Neural progenitor cell (in vitro differentiated cells): ENCODE measurements at places on chromosomes 12 and 14.

- no peaks in the 10 kb centered on the region for H3K27me3 ChIP-seq
- no peaks in the 10 kb centered on the region for H3K36me3 ChIP-seq
- no peaks in the 10 kb centered on the region for H3K4me1 ChIP-seq
- no peak overlapping the region for H3K27ac ChIP-seq
- no peak overlapping the region for H3K4me3 ChIP-seq
- no peak for DNase-seq
Measured at GRCh38 chr12:121968876-121969275, 50.5 kb downstream of the CFAP251 start.

GRCh38 chr12:124321040-124321481, 26.2 kb downstream of the RFLNA start:
- no peaks in the 10 kb centered on the region for H3K27me3 ChIP-seq
- H3K27ac ChIP-seq: no peak overlapping the region
- peak; percentile 58 for DNase-seq
- peaks cover 6% of the 10 kb centered on the region for H3K36me3 ChIP-seq

DNA sequence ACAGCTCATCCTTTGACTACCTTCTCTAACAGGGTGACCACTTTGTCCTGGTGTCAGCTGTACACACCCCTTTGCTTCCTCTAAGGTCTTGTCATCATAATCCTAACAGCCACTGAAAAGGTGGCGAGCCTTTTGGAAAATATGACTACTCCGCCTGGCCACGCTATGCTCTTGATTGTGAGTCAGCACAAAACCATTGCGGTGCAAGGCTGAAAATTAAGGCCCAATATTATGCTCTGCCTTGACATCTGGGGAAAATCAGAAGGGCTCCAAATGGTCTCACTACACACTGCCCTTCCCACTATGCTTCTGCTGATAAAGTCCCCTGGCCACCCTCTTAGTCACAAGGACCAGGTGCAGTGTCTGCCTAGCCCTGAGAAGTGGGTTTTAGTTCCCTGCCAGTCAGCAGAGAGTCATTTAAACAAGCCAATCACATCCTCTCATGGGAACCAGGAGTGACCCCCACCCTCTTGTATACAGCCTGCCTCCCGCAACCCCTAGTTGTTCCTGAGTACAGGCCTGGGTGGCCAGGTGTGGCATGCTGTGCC, 34.3 kb downstream of the FGD6 start:
- no peak overlapping the region for H3K27ac ChIP-seq
- no peaks in the 10 kb centered on the region for H3K27me3 ChIP-seq
- H3K4me3 ChIP-seq: no peak overlapping the region
- peaks cover 6% of the 10 kb centered on the region for H3K4me1 ChIP-seq
- DNase-seq: no peak

DNA sequence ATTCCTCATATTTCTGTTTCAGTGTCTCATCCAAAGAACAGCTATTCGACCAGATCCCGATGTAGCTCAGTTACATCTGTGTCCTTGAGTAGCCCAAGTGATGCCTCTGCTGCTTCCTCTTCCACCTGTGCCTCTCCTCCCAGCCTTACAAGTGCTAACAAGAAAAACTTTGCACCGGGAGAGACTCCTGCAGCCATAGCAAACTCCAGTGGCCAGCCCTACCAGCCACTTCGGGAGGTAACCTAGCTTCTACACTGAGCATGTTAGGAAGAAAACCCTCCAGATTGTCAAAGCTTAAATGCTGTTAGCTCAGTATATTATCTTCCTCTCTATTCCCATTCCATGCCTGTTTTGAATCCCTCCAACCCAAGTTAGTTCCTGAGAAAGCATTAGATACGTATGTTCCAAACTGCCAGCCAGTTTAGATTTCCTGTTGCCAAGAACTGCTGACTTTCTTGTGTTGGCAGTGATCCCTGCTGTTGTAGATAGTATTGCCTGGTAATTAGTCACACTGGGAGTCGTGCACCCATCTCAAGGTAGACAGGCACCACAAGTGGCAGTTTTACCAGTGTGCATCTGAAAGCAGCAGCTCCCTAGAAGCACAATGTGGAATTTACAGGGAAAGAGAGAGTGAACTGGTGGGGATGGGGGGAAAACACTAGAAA, 14.0 kb upstream of the KCNH3 start:
- no peaks in the 10 kb centered on the region for H3K4me1 ChIP-seq
- no peak overlapping the region for H3K27ac ChIP-seq
- no peak overlapping the region for H3K4me3 ChIP-seq
- peaks cover 3% of the 10 kb centered on the region for H3K36me3 ChIP-seq
- no peaks in the 10 kb centered on the region for H3K27me3 ChIP-seq

DNA sequence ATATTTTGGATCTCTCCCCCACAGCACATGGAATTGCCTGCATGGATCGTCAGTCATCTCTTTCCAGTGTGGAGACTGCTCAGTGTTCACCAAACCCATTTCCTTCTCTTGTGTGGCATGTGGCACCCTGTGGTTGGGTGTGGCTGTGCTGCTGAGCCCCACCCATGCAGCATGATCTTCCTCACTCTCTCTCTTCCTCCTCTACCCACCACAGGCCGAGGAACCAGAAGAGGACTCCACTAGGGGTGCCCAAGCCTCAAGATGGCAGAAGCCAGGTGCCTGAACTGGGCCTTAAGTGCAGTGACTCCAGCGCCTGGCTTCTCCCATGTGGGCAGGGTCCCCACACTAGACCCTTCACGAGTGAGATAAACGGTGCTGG, 66.8 kb upstream of the GPR68 start:
- H3K27me3 ChIP-seq: no peaks in the 10 kb centered on the region
- DNase-seq: no peak
- peaks cover 4% of the 10 kb centered on the region for H3K4me1 ChIP-seq

DNA sequence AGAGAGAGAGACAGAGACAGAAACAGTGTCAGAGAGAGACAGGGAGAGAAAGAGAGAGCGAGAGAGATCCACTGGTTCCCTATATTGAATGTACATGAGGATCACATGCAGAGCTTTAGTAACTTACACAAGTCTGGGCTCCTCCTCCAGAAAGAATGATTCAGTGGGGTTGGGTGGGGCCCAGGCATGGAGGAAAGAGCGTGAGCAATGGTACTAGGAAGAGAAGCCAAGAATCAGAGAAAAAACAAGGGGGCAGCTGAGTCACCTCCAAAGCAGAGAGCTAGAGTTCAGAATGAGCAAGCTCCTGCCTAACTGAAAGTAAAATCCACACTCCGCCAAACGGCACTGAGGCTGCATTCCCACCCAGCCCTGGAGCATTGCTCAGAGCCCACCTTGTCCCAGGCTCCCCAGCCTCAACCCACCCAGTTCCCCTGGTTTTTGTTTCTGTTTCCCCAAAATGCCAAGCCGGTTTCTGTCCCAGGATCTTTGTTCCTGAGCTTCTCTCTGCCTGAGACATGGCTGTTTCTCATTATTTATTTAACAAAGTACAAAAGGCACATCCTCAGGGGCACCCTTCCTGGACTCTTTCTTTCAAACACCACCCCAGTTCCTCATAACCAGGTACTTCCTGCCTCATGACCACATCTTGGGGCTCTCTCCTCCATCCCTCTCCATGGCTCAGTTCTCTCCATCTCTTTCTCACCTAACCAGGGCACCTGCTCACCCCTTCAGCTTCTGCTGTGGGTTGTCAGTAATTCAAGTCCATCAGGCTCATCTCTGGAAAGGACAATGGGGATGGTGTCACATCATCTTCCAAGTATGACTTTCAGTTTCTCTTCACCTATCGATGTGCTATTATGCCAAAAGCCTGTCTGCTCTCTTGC, 670.3 kb upstream of the TBX3 start:
- H3K27me3 ChIP-seq: no peaks in the 10 kb centered on the region
- no peaks in the 10 kb centered on the region for H3K36me3 ChIP-seq
- no peaks in the 10 kb centered on the region for H3K4me1 ChIP-seq

DNA sequence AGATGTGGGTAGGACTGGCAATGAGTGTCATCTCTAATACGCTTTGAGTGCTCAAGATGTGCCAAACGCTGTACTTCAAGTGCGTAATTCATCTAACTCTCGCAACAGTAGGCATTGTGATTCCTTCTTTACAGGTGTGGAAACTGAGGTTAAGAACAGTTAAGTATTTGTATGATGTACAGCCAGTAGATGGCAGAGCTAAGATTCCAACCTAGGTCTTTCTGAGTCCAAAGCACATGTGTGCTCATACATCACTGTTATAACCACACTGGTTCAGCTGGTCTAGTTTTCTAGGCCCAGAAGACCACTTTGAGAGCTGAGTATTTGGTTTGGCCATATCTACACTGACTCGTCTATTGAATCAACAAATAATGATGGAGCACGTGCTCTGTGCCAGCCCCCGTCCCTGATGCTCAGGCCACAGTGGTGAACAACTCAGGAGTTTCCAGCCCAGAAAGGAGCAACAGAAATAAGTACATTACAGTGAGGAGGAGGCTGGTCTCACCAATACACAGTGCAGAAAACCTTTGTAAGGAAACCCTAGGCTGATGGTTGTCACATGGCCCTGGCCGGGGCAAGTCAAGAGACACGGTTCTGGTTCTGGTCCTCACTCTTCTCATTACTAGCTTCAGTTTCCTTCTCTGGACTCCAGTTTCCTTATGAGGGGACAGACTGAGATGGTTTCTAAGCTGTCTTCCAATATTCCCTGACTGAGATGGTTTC, 69.3 kb upstream of the SCN8A start:
- H3K27ac ChIP-seq: no peak overlapping the region
- no peak for DNase-seq
- no peaks in the 10 kb centered on the region for H3K4me1 ChIP-seq
- H3K36me3 ChIP-seq: no peaks in the 10 kb centered on the region

- peak overlapping the region; percentile 30 for H3K4me3 ChIP-seq
- DNase-seq: peak; percentile 45
Measured at GRCh38 chr12:10364815-10365622, 24.8 kb downstream of the KLRK1 start.

DNA sequence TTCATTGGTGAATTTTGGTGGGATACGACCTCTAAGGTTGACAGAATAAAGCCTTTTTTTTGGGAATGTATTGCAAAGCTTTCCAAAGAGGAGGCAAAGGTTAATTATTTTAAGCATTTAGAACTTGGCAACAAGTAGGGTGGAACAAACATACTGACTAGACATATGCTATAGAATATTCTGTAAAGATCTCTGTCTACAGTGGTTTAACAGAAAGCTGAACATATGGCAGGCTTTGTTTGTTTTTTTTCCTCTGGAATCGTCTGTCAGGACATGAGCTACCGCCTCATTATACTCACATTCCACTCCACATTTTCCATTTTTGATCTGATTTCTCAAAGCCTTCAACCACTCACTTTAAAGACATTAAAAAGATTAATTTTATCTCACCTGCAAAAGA, 153.4 kb upstream of the PELI2 start:
- H3K27me3 ChIP-seq: no peaks in the 10 kb centered on the region
- no peak overlapping the region for H3K27ac ChIP-seq
- no peak for DNase-seq
- H3K36me3 ChIP-seq: no peaks in the 10 kb centered on the region
- H3K4me3 ChIP-seq: no peak overlapping the region

- H3K27ac ChIP-seq: peak overlapping the region; percentile 5
- no peaks in the 10 kb centered on the region for H3K36me3 ChIP-seq
- no peaks in the 10 kb centered on the region for H3K27me3 ChIP-seq
- H3K4me1 ChIP-seq: peaks cover 13% of the 10 kb centered on the region
- DNase-seq: no peak
- H3K4me3 ChIP-seq: no peak overlapping the region
Measured at GRCh38 chr12:72872996-72873395, 600.8 kb downstream of the TRHDE start.
